ENCODE measurements at places on chromosomes 6 and 20. TPM values are rescaled to one million over a fixed set of nuclear protein-coding genes. Genes with fewer than 3 reads are reported as not detected.

Gene HMGCLL1
- not detected for total RNA-seq

- DNase-seq = no peak
These were observed 34.9 kb downstream of the ERMARD start for GRCh38 chr6:169786349-169786748.

Gene ADGRF1
- total RNA-seq = not detected

DNA sequence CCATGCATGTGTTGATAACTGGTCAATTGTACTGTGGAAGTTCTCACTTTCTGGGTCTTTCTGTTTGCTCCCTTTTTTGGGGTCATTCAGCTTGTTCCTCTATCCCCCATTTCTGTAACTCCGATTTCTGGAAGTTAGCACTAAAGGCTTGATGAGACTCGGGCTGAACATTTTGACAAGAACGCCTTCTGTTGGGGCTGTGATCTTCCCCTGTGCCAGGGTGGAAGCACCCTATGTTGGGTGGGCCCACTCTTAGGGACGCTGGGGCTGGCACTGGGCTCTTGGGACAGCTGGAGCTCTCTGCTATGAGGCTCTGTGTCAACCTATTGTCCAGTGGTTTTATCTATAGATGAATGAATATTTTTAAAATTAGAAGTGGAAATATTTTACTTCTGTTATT is 60.1 kb upstream of the FRMD1 start:
- no peak for DNase-seq

DNA sequence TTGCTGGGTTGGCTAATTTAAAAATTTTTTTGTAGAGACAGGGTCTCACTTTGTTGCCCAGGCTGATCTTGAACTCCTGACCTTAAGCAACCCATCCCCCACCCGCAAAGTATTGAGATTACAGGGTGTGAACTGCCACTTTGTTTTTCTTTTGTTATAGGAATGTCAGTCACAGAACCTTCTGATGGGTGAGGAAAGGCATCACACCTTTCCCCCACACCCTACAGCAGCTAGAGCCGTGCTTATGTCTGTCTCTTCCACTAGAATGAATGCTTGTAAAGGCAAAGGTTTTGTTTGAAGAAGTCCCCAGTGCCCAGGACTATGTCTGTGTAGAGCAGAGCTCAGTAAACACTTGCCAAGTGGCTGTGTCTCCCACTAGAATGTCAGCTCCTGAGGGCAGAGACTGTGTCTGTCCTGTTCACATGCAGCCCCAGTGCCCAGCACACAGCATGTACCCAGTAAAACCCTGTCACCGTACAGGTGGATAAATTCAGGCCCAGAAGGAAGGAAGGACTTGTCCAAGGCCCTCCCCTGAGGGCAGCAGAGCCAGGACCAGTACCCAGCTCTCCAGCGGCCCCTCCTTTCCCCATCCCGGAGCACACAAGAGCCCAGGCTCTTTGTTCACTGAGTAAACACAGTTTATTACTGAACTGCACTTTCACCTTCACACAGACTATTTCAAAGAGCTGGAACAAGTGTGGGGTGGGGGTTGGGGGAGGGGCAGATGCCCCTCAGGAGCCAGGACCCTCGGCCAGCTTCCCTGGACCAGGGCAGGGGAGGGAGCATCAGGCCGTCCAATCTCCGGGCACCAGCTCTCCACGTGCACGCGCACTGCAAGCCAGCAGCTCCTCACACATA is 26.4 kb downstream of the COX4I2 start:
- DNase-seq = no peak

- no peak for DNase-seq
These were observed 36.3 kb upstream of the NRSN1 start for GRCh38 chr6:24089736-24090135.

DNA sequence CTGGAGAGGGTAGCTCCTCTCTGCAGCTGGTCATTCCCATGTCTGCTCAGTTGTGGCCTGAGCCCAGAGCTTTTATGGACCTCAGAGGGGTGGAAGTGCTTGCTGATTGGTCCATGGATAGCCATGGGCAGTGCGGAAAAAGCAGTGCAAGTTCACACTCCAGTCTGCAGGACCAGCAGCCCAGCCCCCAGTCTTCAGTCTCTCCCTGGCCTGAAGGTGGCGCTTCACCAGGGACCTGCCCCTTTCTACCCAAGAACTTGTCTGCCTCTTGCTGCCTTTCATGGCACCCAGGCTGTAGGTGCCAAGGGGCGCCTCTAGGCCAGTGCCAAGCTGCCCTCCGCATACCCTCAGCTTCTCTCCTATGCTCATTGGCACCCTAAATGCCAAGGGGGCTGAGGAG is 91.0 kb downstream of the TBXT start:
- DNase-seq = no peak

Gene C20orf204
- total RNA-seq = 24.6 TPM

Gene DEFB132
- not detected for total RNA-seq
